Naive B cell (primary cell): ENCODE measurements at places on chromosomes 3 and 15.

- no peak for DNase-seq
Observed at GRCh38 chr3:138081371-138082084, 33.9 kb downstream of the DZIP1L start.

GRCh38 chr3:190385731-190386688 lies 2.0 kb upstream of the CLDN16 start:
- no peak for DNase-seq

GRCh38 chr3:155225417-155225816 lies 68.1 kb downstream of the STRIT1 start:
- no peak for DNase-seq

- no peak for DNase-seq
Observed at GRCh38 chr15:71701808-71702207, 108.5 kb upstream of the NR2E3 start.

DNA sequence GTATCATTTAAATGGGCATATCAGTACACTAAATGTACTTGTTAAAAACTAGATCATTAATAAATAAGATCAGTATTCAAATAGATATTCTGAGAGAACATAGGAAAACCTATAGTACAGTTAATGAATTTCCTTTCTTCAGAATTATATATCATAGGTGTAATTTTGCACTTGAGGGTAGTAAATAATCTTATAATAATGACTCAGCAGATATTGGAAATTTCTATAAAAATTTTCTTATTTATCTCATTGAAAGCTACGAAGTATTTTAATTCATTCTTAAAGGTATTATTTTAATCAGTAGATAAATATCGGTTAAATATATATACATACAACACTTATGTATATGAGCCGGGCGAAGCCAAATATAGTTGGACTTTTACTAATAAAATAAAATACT lies 300.9 kb upstream of the SOX2 start:
- no peak for DNase-seq
